ENCODE measurements at places on chromosomes 4 and X.

DNA sequence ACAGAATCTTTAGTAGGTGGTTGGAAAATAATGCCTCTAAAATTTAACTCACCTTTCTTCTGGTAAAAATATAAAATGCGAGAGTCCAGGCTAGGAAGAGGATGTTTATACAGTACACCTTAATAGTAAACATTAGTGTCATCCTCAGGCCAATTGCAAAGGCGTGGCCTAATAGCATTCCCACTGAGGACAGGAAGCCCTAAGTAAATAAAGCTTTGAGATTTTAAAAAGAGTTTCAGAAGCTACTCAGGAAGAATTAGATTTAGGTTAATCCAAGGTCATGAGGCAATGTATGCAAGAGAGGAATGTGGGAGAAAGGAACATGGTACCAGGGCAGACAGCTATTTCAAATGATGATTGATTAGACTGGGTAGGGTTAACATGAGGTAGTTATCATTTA is 49.5 kb downstream of the RPGR start:
- DNase-seq = no peak

GRCh38 chrX:94560930-94561329 is 886.9 kb downstream of the FAM133A start:
- no peak for DNase-seq

DNA sequence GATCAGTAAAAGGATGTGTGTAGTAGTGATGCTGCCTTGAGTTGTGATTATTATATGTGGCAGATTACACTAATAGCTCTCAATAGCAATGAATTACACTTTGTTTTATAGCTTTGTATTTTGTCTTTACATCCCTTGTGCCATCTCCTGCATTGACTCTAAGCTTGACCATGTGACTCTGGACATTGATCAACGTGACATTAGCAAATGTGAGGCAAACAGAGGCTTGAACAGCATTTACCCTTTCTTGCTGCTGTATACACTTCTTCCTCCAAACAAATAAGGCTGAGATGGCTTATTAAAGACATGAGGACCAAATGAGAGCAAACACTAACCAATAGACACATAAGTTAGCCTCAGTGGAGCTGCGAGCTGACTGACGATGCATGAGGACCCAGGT is 63.5 kb downstream of the MAD2L1 start:
- no peak for DNase-seq

- DNase-seq = no peak
Measured at GRCh38 chr4:45578874-45579273, 545.0 kb downstream of the GABRG1 start.

GRCh38 chr4:173855015-173855414 is 325.0 kb upstream of the HAND2 start:
- no peak for DNase-seq

- peak; percentile 16 for DNase-seq
Measured at GRCh38 chr4:140271553-140271952, 101.9 kb upstream of the SCOC start.

GRCh38 chr4:78079726-78080430 is 22.8 kb downstream of the FRAS1 start:
- DNase-seq = no peak

- no peak for DNase-seq
Measured at GRCh38 chr4:17258106-17258505, 253.8 kb downstream of the QDPR start.

- no peak for DNase-seq
Measured at GRCh38 chr4:174111422-174111821, 172.0 kb downstream of the FBXO8 start.

DNA sequence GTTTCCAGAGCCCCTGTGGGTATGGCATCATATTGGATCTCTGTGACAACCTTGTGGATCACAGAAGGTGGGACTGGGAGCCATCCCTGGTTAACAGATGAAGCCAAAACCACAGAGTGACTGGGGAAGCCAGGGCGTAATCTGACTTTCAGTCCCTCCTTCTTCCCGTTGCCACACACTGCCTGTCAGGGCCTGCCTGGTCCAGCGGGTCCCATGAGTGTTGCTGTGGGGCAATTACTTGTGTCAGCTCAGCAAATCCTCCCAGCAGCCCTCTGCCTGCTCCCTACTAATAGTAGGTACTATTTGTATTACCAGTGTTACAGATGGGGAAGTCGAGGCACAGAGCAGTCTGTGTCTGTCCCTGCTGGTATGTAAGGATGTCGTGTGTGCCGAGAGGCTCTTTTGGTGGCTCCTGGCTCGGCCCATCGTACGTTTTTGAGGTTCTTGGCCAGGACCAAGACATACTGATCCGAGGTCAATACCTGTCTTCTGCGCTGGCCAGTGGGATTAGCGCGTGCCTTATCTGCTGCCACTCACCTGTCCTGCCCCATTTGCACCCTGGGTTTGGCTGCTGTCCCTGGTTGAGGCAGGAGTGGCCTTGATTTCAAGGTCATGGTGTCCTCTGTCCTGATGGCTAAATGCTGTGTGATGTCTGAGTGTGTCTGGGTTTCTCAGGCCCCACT is 5.7 kb downstream of the NSG1 start:
- no peak for DNase-seq

DNA sequence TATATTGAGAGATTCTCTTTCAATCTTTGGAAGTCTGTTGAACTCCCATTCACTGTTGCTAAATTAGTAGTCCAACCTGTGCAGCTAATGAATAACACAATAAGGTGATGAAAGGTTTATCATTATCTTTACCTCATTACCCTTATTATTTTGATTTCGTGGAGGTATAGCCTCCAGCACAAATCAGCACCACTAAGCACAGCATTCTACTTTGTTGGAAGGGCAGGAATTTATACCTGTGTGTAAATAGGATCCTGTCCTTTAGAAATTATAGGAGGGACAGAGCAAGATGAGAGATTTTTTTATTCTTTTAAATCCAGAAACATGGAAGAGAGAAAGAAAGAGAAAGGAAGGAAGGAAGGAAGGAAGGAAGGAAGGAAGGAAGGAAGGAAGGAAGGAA is 454.1 kb downstream of the PDGFC start:
- no peak for DNase-seq

- DNase-seq = no peak
Measured at GRCh38 chrX:105701310-105702052, 120.9 kb upstream of the NRK start.

GRCh38 chr4:151304755-151305154 is 20.6 kb downstream of the SH3D19 start:
- DNase-seq = no peak

DNA sequence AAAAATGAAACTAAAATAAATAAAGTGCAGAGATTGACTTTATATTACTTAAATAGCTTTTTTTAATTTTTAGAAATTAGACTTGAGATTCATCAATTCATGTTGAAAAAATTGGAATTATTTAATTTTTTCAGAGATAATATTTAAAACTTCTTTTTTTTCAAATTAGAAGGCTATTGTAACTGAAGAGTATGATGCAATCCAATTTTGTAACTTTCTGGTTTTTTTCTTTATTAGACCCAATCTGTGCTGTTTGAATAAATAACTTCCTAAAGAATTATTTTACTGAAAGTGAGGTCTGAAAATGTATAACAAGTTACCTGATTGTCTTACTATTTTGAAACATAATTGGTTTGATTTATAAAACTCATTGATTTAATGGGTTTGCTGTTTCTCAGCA is 200.9 kb downstream of the MAD2L1 start:
- no peak for DNase-seq

DNA sequence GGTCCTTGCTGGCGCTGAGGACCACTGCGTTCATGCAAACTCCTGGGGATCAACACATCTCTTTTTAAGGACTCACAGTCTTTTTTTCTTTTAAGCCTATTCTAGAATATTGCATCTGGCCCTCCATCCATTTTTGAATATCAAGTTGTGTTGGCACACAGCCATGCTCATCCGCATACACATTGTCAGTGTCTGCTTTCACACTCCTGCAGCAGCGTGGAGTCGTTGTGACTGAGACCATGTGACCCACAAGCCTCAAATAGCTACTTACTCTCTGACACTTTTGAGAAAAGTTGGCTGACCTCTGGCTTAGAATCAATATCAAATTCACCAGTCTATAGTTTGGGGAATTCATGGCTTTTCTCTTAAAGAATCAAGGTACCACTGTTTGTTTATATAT is 191.8 kb upstream of the S100G start:
- no peak for DNase-seq

DNA sequence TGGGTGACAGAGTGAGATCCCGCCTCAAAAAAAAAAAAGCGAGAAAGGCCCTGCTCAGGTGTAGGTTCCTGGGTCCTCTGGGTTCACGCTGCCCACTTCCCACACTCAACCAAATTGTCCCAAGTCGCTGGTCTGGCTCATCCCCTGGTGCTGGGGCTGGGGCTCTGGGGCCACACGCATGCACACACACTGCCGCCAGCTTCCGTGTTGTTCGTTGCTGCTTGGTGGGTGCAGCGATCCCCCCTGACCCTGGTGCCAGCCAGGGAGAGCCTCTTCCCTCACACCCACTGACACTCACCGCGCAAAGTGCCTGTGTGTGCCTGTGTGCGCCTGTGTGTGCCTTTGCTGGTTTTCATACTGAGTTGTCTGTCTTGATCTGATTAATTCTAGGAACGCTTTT is 124.1 kb upstream of the NKX1-1 start:
- no peak for DNase-seq

DNA sequence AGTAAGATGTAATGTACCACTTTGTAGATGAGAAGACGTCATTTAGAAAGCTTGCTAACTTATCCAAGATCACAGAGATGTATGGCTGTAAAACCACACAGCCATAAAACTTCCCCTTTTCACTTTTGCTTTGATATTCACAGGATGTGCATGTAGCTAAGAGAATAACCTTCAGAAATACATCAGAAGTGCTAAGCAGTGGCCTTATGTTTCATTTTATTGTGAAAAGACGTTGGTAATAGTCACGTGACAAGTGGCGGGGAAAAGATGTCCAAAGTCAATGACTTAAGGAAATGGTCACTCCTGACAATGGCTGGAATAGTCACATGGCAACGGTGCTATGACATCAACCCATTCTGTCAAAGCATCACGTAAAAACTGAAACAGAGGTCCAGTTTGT is 12.9 kb upstream of the WDR17 start:
- peak; percentile 23 for DNase-seq

- no peak for DNase-seq
Measured at GRCh38 chr4:137471895-137472294, 60.4 kb downstream of the PCDH18 start.

- DNase-seq = no peak
Measured at GRCh38 chrX:109831326-109831985, 98.4 kb upstream of the ACSL4 start.

GRCh38 chr4:73705056-73705432 is 35.3 kb upstream of the CXCL8 start:
- no peak for DNase-seq

GRCh38 chr4:66275411-66276038 is 605.2 kb upstream of the EPHA5 start:
- DNase-seq = no peak

DNA sequence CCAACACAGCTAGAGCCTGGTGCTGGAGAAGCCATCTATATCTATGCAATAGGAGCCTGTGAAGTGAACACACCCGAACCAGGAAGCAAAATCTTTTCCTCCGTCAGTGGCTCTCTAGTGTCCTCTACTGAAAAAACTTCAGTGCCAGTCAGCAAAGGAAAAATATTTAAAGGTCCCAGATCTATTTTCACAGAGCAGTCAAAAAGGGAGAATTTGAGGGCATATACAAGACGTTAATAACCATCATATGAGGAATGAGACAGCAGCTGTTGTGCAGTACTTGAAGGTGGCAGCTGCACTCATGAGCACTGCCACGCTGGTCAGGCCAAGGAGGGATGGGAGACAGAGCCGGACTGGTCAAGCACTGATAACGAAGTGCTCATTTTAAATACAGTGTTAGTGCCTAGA is 14.4 kb downstream of the MCUB start:
- peak; percentile 68 for DNase-seq

- no peak for DNase-seq
Measured at GRCh38 chr4:124515591-124515990, 196.9 kb downstream of the ANKRD50 start.

GRCh38 chrX:77768787-77769186 is 17.2 kb downstream of the ATRX start:
- DNase-seq = no peak

- no peak for DNase-seq
Measured at GRCh38 chr4:132344924-132345828, 803.9 kb upstream of the PCDH10 start.

GRCh38 chr4:169506903-169507302 is 105.5 kb downstream of the NEK1 start:
- DNase-seq = no peak

- DNase-seq = no peak
Measured at GRCh38 chr4:40238700-40239548, 42.1 kb downstream of the RHOH start.

DNA sequence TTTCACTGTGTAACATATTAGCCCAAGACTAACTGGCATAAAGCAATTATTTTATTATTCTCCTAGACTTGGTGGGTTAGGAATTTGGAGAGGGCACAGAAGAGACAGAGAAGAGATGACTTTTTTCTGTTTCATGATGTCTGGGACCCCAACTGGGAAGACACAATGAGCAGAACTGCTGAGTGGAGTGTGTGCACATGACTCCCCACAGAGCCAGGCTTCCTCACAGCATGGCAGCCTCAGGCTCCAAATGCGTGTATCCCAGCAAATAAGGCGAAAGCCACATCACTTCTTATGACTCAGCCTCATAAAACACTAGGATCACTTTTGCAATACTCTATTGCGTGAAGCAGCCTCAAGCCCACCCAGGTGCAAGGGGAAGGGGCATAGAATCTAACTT is 68.4 kb downstream of the MFAP3L start:
- DNase-seq = no peak

GRCh38 chr4:114921790-114922591 is 191.4 kb downstream of the NDST4 start:
- DNase-seq = no peak

DNA sequence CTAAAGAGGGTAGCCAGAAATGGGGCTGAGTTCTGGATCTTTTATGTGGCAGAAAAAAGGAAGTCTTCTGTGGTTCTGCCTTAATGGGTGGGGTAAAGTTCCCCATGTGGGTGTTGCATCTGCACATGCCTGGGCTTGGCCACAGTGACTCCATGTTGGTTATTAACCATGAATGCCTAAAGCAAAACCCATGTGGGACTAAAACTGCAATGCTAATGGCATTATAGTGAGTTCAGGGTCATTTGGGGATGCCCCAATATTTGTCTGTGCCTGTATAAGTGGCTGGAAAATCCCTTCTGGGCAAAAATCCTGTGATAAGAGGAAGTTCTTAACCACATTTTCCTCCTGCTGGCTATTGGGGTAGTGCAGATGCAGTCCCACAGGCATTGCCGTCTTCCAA is 857.4 kb downstream of the FAT4 start:
- DNase-seq = peak; percentile 3
